ENCODE measurements at places on chromosomes 7 and 10. TPM values are rescaled to one million over a fixed set of nuclear protein-coding genes. Genes with fewer than 3 reads are reported as not detected.

DNA sequence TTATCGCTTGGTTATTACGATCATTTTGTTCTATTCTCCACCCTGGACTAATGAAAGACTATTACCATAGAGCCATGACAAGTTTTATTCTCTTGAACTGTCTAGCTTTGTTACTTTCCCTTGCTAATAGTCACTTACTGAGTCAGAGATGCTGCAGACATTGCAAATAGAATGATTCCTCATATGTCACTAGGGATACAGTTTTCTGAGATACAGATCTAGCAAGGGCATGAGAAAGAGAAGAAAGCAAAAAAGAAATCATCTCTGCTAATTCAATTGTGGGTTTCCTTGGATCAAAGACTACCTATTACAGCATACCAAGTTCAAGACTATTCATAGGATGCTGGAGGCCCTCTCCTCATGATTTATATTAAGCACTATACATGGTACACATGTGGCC is 204.3 kb downstream of the MBL2 start:
- no peak for DNase-seq

DNA sequence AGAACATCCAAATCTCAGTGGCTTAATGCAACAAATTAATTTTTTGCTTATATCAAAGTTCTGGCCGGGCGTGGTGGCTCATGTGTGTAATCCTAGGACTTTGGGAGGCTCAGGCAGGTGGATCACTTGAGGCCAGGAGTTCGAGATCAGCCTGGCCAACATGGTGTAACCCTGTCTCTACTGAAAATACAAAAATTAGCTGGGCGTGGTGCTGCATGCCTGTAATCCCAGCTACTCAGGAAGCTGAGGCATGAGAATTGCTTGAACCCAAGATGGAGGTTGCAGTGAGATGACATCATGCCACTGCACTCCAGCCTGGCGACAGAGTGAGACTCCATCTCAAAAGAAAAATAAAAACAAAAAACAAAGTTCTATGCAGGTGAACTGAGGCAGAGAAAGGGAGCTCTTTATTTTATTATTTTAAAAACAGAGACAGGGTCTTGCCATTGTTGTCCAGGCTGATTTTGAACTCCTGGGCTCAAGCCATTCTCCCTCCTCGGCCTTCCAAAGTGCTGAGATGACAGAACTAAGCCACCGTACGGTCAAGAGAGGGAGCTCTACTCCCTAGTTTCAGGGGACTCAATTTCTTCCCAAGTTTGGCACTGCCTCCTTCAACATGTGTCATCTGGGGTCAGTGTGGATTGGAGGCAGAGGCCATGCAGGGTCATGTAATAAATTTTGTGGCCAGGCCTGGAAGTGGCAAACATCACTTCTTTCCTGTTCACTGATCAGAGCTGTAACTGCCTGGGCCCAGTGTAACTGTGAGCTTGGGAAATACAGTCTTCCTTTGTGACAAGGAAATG is 2.4 kb downstream of the ADCK2 start:
- DNase-seq: no peak

- DNase-seq: no peak
Observed at GRCh38 chr7:111866787-111867186, 304.5 kb upstream of the IMMP2L start.

DNA sequence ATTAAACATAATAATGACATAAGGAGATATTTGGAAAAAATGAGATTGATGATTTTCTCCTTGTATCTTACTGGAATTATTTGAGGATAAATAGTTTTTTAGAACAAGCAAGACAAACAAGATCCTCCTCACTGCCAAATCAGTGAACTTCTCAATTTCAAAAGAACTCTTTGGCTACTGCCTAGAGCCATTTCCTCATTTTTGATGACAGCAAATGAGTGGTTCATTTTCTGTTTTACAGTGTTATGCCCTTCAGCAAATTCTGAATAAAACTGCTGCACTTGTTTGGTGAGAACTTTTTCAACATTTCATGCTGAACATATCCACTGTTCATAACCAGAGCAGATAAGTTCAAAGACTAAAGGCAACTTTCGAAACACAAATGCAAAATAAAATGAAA is 42.5 kb upstream of the AHR start:
- no peak for DNase-seq

- DNase-seq: no peak
Observed at GRCh38 chr7:94630855-94631254, 25.1 kb downstream of the SGCE start.

DNA sequence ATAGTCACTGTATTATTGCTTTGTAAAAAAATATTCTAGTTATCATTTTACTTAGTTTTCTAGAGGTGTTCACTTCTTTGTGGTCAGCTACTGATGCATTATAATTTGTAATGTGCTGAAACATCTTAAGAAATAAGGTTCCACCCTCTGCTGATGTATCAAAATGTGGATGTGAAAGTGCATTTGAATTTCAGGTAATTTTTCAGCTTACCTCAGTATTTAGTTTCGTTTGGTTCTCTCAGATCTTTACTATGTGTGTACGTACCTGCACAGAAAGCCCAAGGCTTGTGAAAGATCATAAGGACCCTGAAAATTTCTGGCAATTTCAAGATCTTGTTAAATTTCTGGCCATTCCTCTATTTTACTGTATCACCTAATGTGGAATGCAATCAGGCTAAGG is 542.3 kb upstream of the TPK1 start:
- no peak for DNase-seq

GRCh38 chr7:32869716-32870115 is 21.8 kb downstream of the KBTBD2 start:
- DNase-seq: no peak

DNA sequence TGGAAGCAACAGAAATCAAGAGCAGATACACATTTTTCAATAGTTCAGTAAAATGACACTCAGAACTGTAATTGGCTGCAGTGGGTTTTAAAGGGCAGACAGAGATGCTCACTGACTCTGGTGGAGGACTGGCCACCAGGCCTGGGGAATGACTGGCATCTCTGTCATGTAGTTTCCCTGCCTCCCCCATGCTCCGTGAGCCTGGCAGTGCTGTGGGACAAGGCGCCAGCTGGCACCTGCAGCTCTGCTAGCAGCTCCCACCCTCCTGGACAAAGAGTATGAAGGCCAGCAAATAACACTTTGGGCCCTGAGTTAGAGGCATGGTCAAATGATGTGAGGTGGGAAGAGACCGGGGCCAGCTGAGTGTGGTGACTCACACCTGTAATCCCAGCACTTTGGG is 15.0 kb downstream of the TSPAN33 start:
- no peak for DNase-seq

GRCh38 chr7:7181519-7182155 is 707 bp upstream of the C1GALT1 start:
- no peak for DNase-seq

DNA sequence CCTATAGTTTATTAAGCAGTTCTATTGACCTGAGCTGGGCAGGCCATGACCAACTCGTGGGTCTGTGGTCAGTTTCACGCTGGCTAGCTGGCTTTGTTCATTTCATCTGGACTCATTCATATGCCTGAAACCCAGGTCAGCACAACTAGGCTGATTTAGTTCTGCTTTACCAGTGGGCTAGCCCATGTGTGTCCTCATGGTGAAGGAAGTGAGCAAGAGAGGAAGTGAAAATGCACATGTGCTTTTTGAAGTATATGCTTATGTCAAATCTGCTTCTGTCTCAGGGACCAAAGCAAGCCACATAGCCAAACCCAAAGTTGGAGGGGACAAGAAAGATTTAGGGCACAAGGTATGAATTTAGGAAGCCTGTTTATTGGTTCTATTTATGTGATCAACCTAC is 154.5 kb downstream of the RNF133 start:
- DNase-seq: no peak

DNA sequence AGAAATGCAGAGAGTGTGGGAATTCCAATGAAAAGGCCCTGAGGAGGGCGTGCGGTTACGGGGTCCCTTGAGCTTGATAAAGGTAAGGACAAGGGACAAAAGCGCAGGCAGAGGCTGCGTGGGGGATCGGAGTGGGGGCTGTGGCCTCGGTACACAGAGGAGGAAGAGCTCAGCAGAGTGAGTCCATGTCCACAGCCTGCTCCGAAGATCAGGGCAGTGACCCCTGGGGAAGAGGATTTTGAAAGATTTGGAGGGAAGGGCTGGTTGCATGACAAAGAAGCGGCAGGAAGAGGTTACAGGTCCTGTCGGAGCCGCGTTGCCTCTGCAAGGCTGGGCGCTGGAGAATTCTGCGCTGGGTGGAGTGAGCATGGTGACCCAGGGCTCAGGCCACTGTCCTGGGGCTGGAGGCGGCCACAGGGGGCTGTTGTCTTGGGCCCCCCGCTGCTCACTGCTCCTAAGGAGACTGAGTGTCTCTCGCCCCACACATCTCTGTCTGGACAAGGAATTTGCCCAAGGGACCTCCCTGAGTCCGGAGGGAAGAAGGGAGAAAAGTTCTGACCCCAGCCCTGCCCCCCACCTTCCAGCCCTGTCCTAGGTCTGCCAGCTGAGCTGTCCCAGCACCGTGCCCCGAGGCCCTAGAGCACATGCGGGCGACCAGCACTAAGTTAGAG is 69.8 kb upstream of the INSIG1 start:
- DNase-seq: no peak

DNA sequence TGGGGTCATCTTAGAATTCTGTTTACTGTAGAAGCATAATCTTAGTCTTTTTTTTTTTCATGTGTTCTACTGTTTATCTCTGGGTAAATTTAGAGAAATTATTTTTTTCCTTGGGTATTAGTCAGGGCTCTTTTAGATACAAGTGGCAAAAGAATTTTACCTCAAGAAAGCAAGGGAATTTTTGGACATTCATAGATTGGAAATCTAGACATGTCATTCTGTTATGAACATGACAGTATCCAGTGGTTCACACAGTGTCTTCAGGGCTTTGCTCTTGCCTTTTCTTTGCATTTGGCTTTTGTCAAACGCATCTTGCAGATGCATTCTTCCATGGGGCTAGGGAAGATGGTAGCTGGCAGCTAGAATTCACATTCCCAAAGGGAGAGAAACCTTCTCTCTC is 13.7 kb upstream of the TAS2R41 start:
- DNase-seq: no peak

GRCh38 chr7:151003572-151003971 is 12.8 kb downstream of the NOS3 start:
- DNase-seq: no peak

DNA sequence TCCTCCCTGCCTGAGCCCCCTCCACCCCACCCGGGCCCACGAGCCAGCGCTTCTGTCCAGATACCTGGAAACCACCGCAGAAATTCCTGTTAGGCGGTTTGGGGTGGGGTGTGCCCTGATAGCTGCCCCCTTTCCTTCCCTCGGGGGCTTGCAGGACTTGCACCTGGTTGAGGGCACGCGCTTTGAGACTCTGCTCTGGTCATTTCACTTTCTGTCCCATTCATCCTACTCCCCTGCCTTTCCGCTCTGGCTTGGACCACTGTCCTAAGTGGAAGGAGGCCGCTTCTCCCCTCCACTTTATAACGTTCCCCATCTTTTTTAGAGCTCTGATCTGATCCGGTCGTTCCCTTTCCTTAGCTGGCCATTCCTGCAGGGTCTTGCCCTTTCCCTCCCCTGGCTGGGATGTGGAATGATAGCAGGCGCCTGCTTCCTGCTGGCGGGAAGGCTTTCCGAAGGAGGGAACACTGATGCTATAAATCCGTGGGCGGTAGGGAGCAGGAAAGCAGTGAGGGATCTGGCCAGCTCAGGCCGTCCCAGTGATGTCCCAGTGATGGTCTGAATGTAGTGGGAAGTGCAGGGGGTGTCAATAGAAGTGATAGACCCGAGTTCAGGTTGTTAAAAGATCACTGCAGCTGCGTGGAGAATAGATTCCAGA is 852 bp upstream of the PRKAR1B start:
- no peak for DNase-seq

DNA sequence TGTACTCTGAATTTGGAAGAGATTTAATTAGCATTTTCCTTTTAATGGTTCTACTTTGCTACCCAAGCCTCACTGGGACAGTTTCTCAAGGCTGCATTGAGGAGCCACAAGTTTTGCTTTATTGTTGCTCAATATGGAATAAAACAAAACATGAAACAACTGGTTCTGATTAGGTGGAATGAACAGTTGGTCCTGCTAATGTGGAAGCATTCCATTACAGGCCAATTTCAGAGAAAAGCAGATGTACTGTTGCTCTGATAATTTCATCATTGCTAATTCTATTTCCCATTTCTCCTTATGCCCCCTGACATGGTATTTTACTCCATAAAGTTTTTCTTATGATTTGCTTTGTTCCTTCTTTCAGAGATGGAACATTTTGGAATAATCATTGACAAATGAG is 66.0 kb upstream of the PAPSS2 start:
- DNase-seq: no peak

- no peak for DNase-seq
Observed at GRCh38 chr7:16106300-16106699, 315.0 kb downstream of the CRPPA start.

GRCh38 chr10:93463723-93464476 is 18.2 kb downstream of the MYOF start:
- DNase-seq: no peak

GRCh38 chr10:29304264-29304994 is 15.6 kb downstream of the LYZL1 start:
- DNase-seq: peak; percentile 55

- no peak for DNase-seq
Observed at GRCh38 chr7:158979635-158980351, 123.4 kb downstream of the DYNC2I1 start.

Gene TRIM50
- polyA plus RNA-seq: 0.31 TPM

Gene CLDN12
- 54.0 TPM for polyA plus RNA-seq

Gene PON1
- polyA plus RNA-seq: 0.95 TPM

Gene GDF10
- polyA plus RNA-seq: 1.1 TPM

Gene CALHM1
- polyA plus RNA-seq: 0.06 TPM

Gene NUTM2A
- 3.5 TPM for polyA plus RNA-seq

Gene GHRHR
- not detected for polyA plus RNA-seq

Gene LEP
- 0.36 TPM for polyA plus RNA-seq

Gene DNA2
- polyA plus RNA-seq: 6.8 TPM

Gene STX1A
- polyA plus RNA-seq: 8.0 TPM

Gene BTBD16
- polyA plus RNA-seq: 2.0 TPM

All from left renal pelvis (tissue), 4 donors.